ENCODE measurements at places on chromosomes 5 and 9.

GRCh38 chr5:123756318-123756665 lies 244.3 kb downstream of the CSNK1G3 start:
- DNase-seq, result no peak

- DNase-seq, result no peak
Measured at GRCh38 chr5:139642213-139642612, 5.9 kb upstream of the CXXC5 start.

DNA sequence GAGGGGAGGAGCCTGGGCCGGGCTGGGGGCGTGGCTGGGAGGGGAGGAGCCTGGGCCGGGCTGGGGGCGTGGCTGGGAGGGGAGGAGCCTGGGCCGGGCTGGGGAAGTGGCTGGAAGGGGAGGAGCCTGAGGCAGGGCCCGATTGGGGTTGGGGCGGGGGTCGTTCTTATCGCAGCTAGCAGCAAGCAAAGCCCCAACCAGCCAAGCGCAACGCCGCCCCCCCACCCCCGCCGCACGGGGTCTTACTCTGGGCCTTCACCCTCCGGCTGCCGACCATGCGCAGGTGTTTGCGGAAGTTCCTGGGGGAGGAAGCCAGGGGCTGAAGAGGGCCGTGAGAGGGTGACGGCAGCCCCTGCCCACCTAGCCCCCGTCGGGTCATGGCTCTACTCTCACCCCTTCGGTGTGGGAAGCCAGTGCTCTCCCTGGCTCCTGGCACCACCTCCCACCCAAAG lies 5.0 kb downstream of the NSMF start:
- DNase-seq, result peak; percentile 45

GRCh38 chr5:168646335-168646734 lies 67.2 kb upstream of the PANK3 start:
- DNase-seq, result no peak

GRCh38 chr9:107737987-107738743 lies 248.6 kb upstream of the KLF4 start:
- no peak for DNase-seq

DNA sequence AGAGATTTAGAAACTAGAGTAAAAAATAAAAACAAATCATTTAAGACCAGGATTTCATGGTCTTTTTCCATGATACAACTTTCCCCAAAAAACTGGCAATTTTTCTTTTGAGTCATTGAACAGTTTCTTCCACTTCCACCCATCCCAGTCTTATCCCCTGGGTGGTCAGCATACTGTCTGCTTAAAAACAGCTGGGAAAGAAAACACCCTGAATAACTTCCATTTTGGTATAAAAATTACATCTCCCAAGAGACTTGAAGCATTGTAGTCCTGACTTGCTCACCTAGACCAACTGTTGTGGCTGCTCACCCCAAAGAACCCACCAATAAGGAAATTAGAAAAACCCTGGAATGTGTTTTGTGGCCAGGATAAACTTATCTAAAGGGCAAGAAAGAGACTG lies 731.3 kb downstream of the NR2F1-AS1 start:
- DNase-seq, result no peak

GRCh38 chr9:96874947-96875460 lies 20.7 kb upstream of the ZNF782 start:
- DNase-seq, result peak; percentile 54

GRCh38 chr9:110114859-110115201 lies 93.1 kb downstream of the C9orf152 start:
- no peak for DNase-seq

GRCh38 chr5:14250084-14250695 lies 107.0 kb downstream of the TRIO start:
- no peak for DNase-seq

DNA sequence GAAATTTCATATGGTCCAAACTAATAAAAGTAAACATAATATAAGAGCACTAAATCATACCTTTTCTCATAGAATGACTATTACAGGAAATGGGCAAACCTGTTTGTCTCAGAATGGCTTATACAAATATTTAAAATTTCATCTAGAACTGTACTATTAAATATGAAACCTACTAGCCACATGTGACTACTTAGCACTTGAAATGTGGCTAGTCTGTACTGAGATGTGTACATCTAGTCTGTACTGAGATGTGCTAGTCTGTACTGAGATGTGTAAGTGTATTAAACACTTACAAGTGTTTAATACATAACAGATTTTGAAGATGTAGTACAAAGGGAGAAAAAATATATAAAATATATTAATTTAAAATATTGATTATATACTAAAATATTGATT lies 22.4 kb downstream of the ABITRAM start:
- DNase-seq, result no peak

DNA sequence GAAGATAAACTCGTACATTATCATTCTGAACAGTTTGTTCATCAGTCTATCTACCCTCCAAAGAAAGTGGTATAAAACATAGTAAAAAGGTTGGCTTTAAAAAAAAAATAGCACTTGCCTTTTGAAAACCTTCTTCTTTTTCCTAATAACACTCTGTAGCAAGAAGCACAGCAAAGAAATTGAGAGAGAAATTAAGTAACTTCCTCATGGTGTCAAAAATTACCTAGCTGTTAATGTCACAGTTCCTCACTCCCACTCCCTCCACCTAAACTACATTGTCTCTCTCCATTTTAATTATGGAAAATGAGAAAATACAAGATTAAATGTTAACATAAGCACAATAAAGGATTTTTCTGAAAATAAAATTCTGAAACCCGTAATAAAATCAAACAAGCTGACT lies 72.2 kb downstream of the CERT1 start:
- no peak for DNase-seq

DNA sequence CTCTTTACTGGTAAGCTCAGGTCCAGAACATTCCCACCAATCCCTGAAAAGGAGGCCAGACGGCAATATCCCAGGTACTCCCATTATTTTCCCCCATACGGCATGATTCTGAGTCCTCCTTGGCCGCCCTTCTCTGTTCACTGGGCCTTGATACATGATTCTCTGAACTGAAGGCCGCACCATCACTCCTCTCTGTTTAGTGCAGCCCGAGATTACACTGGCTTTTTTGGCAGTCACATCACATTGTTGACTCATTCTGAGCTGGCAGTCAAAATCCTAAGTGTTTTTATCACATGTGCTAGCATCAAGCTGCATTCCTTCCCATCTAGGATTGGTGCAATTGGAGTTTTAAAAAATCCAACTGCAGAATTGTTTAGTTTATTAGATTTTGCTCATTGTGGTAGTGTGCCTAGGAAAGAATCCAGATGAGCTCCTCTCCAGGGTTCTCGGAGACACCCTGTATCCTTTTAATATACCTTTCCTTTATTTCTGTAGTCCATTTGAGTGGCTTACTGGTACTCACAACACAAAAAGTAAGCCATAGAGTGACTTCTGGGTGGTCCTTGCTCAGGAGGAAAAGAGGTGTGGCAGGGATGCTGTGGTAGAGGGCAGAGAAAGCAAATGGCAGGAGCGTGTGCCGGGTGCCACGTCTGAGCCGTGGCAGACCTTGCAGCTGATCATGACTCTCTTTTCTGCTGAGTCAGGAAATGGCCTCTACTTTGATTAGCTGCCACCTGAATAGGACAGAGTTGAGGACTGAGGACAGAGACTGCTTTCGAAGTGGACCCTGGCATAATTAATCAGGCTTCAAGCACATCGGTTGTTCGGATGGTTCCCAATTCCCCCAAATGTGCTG lies 121.1 kb upstream of the IL12B start:
- DNase-seq, result no peak

DNA sequence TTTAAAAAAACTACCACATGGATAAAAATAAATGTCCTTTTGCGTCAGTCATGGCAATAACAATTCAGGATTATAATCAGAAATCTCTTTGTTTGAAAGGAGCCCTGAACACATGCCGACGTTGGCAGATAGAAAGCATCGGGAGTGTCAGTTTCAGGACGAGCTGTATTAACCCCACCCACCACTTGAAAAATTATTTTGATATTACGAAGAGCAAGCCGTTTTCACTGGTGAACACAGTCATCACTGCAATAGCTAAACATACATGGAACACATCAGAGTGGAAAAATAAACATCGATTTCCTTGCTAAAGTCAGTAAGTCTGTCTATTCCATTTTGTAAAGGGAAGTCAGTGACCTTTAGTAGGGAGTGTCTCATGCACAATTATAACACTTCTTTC lies 266.4 kb upstream of the FBXL7 start:
- DNase-seq, result no peak

- no peak for DNase-seq
Measured at GRCh38 chr5:176737746-176738636, 72.4 kb upstream of the UNC5A start.

DNA sequence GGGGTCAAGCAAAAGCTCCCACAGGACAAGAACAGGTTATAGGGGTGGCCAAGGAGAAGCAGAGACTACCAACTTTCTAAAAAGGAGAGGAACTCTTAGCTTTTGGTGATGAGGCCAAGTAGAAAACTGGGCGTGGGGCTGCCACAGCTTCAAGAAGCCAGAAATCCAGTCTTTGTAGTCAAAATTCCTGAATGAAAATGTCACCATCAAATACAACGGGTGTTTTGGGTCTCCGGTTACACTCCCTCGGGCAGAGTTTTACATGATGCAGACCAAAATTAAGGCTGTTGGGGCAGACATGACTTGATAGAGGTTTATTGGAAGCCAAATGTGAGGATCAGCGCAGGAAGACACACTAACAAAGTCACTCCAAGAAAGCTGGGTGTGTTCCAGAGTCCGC lies 29.4 kb upstream of the N4BP3 start:
- DNase-seq, result no peak

GRCh38 chr5:156896546-156896945 lies 46.5 kb downstream of the PPP1R2B start:
- no peak for DNase-seq

DNA sequence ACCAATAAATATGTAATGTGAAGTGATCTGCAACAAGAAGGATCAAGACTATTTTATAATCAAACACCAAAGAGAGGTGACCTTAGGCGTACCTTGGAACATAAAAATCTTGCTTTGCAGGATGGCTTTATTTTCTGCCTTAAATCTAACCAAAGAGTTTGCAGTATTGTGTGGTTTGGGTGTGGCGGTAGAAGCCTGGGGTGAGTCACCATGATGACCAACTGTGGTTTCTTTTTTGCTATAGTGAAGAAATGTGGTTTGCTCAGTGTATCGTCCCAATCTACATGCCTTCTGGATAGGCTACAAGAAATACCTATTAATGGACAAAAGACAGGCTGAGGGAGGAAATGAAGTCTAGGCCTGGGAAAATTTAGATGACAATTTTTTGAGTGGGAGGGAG lies 5.1 kb upstream of the CAST start:
- DNase-seq, result peak; percentile 62

GRCh38 chr9:82353631-82354278 lies 365.2 kb downstream of the SPATA31D1 start:
- DNase-seq, result no peak

All from CD4-positive, alpha-beta T cell treated with Interleukin-12 subunit alpha and Interleukin-12 subunit beta, for 1 hour (primary cell).